T47D (cell line): ENCODE measurements at places on chromosomes 5 and 9.

DNA sequence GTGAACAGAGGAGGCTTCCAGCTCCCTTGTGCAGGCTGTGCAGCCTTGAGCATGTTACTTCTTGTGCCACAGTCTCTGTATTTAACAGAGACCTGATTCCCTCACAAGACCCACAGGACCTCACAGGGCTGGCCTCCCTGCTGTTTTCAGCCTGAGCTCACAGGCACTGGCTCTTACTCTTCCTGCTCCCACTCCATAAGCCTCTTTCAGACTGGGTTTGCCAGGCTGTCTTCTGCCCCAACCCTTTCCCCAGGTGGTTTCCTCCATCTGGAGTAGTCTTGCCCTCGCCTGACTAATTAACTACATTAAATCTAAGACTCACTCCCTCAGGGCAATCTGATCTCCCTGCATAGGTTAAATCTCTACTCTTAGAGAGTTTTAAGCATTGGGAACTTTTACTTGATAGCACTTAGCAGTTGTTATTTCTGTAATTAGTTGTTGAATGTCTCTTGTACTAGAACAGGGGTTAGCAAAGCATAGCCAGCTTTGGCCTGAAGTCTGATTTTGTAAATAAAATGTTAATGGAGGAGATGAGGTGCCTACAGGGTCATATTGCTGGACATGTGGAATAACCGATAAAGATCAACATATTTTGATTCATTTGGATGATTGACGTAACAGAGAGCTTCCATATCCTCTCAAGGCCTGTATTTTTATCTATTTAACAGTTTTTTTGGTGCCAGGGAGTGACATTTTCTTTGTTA, 28.6 kb upstream of the SPATA31E1 start:
- DNase-seq, result no peak

DNA sequence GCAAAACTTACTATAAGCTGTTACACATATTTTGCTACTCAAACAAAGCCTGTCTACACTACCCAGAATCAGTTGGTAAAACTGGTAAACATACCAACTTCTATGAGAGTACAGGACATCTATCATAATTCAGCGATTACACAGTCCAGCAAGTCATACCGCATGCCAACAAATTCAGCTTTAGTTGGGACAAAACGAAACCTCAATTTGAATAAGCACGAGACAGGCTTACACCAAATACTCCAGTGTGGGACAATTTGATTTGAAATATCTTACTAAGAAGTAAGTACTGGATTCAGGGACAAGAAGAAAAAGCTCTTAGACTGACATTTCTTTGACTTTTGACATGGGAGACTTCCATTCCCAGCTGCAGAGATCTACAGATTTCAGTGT, 2.0 kb downstream of the NRG2 start:
- DNase-seq, result no peak

GRCh38 chr9:27118916-27119315, 9.9 kb downstream of the TEK start:
- DNase-seq, result no peak

- no peak for DNase-seq
Observed at GRCh38 chr9:99782962-99783718, 38.5 kb upstream of the NR4A3 start.

- no peak for DNase-seq
Observed at GRCh38 chr9:98357921-98358535, 102.6 kb upstream of the TBC1D2 start.

DNA sequence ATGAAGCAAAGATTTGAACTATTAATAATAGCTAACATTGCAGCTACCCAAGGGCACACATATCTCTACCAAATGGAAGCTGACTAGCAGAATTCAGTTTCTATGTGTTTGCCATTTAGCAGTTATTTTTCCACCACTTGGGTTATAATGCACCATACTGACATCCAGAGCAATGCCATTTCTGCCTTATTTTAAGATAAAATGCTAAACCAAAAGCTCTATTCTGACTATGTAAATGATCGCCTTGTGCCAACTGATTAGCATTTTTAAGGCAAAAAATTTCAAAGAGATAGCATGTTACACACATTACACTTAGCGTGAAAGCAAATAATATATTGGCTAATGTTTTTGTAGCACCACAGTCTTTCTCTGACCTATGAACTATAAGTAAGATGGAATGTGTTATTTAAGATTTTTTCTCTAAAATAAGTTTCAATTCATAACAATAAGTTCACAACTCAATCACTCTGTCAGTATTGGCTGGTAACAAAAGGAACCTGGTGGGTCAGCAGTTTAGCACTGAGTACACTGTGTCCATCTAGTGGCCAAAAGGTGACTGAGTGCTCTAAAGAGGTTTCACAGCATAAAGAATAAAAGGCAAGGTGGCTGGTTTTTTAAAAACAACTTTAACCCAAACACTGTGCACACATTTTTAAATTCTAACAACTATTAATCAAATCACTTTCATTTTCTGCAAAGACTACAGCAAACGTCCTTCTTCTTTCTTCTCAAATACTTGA, 443.5 kb downstream of the PDE4D start:
- peak; percentile 27 for DNase-seq

GRCh38 chr5:82676661-82677060, 398.5 kb upstream of the RPS23 start:
- DNase-seq, result no peak

- DNase-seq, result no peak
Observed at GRCh38 chr9:89455356-89455824, 42.5 kb downstream of the SEMA4D start.

DNA sequence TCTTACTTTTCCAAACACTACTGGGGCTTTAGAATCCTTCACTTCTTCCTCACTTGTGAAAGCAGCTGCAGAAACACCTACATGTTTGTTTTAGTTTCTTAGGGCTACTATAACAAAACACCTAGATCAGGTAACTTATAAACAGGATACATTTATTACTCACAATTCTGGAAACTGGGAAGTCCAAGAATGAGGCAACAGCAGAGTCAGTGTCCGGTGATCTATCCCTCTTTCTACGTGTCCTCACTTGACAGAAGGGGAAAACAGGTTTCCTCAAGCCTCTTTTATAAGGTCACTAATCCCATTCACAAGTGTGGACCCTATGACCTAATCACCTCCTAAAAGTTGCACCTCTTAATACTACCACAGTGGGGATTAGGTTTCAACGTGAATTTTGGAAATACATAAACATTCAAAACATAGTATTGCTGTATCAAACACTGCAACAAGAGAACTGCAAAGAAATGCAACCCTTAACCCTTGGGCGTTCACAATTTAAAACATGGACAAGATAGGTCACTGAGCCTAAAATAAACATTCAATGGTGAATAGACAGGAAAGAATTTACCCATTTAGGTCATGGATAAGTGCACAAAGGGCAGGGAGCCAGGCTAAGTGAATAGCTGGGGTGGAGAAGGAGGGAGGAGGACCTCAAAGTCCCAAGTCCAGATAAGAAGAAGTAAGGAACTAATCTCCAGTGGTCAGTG, 104.3 kb downstream of the PIK3R1 start:
- DNase-seq, result no peak

GRCh38 chr5:80701597-80701996, 46.8 kb upstream of the DHFR start:
- DNase-seq, result no peak

- DNase-seq, result no peak
Observed at GRCh38 chr5:84113246-84114105, 271.2 kb downstream of the EDIL3 start.

DNA sequence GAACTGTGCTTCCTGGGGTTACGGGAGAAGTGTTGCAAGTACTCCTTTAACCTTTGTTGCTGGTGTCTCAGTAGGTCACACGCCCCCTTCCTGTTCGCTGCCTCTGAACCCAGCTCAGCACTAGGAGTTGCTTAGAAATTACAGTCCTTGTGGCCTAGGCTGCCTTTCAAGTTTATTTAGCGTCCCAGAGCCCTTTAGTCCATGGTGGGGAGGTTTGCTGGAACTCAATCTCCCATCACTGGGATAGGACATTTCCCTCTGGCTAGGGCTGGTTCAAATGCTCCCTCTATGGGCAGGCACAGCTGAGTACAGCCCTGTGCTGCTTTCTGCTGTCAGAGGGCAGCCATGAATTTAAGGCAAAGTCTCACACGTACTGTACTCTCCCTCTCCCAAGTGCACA, 4.7 kb downstream of the IFNA8 start:
- no peak for DNase-seq

GRCh38 chr5:31148959-31149475, 44.5 kb upstream of the CDH6 start:
- DNase-seq, result no peak
